ENCODE measurements at places on chromosomes 7 and 10.

DNA sequence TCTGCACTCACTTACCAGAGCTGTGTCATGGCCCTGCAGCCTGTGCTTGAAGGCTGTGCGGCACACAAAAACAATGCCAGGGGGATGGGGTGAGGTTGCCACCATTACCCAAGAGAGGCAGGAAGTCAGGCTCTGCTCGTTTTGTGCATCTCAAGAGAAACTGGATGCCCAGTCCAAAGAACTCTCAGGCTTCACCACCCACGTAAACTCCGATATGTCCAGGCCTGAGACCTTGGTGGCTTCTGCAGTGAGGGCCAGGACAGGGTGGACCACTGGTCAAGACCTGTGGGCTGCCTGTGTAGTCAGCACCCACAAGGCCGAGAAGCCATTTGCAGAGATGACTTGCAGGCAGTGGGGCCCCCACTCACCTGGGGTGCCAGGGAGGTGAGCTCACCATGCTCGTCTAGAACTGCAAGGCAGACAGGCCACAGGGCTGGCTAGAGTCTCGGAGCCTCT is 54.7 kb upstream of the EBF3 start:
- no peak for DNase-seq

GRCh38 chr10:33216661-33217427 is 117.6 kb downstream of the NRP1 start:
- no peak for DNase-seq

DNA sequence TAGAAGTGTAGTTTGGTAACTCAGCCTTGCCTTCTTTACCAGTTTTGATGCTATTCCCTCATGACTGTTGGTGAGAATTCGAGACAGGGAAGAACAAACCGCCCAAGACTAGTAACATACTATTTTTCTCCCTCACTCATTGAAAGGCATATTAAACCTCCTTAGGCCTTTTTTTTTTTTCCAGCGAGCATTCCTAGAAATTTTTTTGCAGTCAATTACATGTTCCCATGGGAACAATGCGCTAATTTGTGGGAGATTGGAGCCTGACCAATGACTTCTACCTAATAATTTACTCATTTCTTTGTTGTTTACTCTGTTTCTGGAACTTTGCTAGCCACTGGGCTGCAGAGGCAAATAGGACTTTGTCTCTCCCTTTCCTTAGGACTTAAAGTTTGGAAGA is 6.0 kb downstream of the VPS50 start:
- DNase-seq = no peak

GRCh38 chr10:18144396-18144795 is 4.2 kb downstream of the CACNB2 start:
- no peak for DNase-seq

DNA sequence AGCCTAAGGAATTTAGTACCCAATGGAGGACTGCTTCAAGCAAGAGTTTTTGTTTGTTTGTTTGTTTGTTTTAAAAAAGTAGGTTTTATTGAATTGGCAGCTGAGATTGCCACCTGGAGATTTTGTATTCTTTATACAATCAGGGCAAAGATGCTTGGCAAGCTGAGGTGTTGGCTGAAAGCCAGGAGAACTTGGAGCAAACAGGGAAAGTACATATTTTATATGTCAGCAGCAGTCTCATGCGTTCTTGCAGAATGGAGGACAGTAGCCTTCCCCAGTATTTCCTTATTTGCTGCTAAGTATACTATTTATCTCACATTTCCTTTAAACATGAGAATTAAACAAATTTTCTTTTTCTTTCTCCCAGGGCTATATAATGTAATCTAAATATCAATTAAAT is 22.6 kb upstream of the ICA1 start:
- no peak for DNase-seq

DNA sequence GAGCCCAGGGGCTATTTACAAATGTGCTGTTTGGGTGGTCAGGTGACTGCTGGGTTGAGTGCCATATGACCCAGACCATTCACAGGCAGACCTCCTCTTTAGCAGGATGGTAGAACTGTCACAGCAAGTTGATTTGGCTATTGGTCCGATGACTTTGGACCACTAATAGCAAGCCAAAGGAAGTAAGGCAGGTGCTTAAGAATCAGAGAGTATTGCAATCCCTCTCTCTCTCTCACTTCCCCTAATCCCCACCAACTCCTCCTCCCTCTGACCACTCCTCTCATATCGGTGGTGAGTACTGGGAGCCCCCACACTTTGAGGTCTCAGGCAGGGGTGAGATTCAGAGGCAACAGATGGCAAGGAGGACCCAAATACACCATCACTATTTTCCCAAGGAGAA is 165.3 kb downstream of the TRIL start:
- DNase-seq = no peak

DNA sequence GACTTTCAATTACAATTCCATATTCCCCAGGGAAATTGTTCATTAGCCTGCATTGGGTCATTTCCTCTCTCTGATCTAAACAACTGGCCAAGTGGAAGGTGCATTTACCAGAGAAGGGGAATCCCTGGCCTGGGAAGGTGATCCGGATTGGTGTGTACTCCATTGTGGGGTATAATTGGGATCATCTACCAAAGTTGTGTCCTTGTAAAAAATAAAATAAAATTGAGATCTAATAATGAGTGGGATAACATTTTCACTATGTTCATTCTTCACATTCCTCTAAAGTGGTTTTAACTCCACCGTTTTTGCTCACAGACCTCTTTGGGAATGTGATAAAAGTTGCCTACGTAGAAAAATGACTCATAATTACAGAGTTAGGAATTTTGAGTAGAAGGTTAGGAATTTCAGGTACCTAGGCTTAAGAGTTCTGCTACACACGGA is 22.8 kb downstream of the ARL5B start:
- no peak for DNase-seq

All from neuronal stem cell (in vitro differentiated cells).